Mesangial cell (primary cell): ENCODE measurements at places on chromosomes 1 and 21. TPM values are rescaled to one million over a fixed set of nuclear protein-coding genes. Genes with fewer than 3 reads are reported as not detected.

CHRM3 gene
- under 0.01 and 1.3 TPM in 2 replicates for total RNA-seq

TMEM79 gene
- total RNA-seq = 1.8 and 2.0 TPM in 2 replicates

OR6N1 gene
- not detected in 2 replicates for total RNA-seq

ADCY10 gene
- total RNA-seq = under 0.01 TPM in 1 of 2 replicates, not detected in the other

CD84 gene
- not detected in 2 replicates for total RNA-seq

B3GALT2 gene
- total RNA-seq = 0.49 and 1.9 TPM in 2 replicates

S100B gene
- not detected in 2 replicates for total RNA-seq

TRIM17 gene
- 0.16 and 0.89 TPM in 2 replicates for total RNA-seq

CCDC27 gene
- total RNA-seq = not detected in 2 replicates

RNU1-4 gene
- under 0.01 TPM in 2 replicates for total RNA-seq

DYNLT5 gene
- total RNA-seq = 0.49 and 0.76 TPM in 2 replicates

VAMP3 gene
- total RNA-seq = 79.7 and 86.4 TPM in 2 replicates
